Astrocyte of the spinal cord (primary cell): ENCODE measurements at places on chromosomes 1 and 21.

GRCh38 chr1:99645699-99646531 lies at the start of gene PALMD:
PALMD (plus strand) TSS chr1:99646113; CDS start chr1:99646318, 205 bp downstream.
- DNase-seq = no peak

DNA sequence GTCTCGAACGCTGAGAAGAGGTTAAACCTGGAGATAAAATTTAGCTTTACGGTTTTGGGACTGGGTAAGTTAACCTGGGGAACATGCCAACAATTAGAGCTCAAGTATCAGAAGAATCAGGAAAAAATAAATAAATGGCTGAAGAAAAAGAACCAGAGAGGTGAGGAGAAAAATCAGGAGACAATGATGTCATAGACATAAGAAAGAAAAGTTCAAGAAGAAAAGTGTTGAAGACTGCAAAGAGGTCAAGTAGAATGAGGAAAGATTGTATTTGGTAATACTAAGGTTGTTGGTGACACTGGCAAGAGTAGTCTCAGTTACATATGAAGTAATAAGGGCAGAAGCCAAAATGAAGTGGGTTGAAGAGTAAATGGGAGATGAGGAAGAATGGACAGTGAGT lies 26.0 kb downstream of the CDKN2C start:
- DNase-seq = no peak

DNA sequence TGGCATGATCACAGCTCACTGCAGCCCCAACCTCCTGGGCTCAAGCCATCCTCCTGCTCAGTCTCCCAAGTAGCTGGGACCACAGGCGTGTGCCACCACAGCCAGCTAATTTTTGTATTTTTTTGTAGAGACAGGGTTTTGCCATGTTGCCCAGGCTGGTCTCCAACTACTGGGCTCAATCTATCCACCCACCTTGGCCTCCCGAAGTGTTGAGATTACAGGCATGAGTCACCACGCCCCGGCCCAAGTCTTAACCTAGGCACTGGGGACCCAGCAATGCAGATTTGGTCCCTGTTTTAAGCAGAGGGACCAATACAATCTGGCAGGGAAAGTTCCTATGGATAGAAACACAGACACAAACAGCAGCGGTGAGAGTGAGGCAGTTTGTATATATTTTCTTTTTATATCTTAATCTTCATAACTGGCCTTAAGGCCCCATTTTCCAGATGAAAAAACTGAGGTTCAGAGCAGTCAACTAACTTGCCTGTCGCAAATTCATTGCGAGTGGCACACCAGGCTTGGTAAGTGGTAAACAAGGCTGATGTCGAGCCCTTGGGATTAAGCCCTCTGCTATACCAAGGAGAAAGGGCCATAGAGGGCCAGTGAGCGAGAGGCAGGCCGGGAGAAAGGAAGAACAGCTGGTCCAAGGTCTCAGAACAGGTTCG lies 77.8 kb upstream of the TINAGL1 start:
- DNase-seq = no peak

DNA sequence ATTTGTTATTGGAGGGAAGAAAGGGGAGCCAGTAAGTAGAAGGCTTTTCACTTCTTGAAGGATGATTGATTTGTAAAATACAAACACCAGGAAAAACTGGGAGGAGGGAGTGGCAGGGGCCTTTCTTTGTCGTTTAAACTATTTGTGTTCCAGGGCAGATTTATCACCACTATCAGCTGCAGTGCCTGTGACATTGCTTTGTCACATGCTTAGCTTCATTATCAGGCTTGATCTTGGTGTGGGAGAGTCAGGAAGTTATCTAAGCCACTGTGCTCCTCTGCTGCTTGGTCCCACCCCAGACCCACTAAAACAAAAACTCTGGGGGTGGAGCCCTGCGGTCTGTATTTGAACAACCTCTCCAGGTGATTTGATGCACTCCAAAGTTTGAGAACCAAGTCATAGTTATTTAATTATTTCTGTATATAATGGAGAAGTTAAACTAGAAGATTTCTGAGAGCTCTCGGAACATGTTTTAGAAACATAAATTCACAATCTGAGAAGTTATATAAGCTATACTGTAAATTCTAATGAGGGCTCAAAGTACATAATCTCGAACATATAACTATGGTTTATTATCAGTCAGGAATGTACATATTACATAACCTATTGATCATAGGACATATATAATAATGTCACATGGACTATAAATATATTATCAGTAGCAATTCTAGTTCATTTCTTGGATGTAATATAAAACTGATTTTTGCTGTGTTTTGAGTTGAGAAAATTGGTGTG lies 87.9 kb downstream of the CDC14A start:
- DNase-seq = no peak

DNA sequence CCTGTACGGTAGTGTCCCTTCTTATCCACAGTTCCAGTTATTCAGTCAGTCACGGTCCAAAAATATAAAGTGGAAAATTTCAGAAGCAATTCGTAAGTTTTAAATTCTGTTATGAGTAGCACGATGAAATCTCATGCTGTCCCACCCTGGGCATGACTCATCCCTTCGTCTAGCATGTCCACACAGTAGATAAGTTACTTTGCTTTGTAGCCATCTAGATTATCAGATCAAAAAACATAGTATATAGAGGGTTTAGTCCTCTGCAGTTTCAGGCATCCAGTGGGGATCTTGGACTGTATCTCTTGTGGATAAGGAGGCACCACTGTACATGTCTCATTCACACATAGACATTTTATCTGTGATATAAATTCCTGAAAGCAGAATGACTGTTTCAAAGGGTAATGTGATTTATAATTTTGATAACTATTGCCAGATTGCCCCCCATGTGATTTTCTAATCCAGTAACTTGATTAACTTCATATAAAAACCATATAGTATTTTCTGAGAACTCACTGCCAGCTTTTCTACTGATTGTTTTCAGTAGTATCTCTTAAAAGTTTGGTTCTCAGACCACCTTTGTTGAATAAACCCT lies 143.3 kb downstream of the DYRK1A start:
- DNase-seq = peak; percentile 48

- no peak for DNase-seq
Observed at GRCh38 chr1:94722181-94722580, 98.0 kb upstream of the SLC44A3 start.

DNA sequence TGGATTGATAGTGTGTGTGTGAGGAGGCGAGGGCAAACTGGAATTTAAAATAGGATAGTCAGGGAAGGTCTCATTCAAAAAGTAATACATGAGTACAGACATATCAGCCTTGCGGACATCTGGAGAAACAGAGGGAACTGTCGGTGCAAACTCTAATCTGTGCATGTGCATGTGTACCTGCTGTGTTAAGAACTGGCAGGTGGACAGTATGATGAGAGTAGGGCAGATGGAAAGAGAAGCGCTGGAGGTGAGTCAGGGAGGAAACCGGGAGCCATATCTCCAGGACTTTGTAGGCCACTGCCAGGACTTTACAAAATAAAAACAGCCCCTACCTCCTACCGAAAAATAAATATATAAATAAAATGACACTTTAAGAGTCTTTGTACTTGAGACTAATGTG lies 31.3 kb upstream of the MYBPHL start:
- DNase-seq = no peak

GRCh38 chr1:113146242-113147072 lies 73.5 kb downstream of the LRIG2 start:
- peak; percentile 32 for DNase-seq

GRCh38 chr1:168483539-168483938 lies 60.3 kb downstream of the XCL2 start:
- peak; percentile 65 for DNase-seq

DNA sequence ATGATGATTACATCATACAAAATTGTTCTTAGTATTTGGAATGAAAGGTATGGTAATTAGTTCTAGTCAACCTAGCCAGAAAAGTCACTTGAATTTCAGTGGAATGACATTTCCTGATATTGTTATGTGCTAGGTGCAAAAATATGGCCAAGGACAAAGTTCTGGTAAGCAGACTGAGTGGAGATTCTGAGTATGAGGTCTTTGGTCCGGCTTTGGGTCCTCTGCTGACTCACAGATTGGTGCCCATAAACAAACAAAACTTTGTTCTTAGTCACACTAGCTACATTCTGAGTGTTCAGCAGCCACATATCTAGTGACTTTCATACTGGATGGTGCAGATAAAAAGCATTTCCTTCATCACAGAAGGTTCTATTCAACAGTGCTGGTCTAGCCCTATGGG lies 206.1 kb downstream of the ZNF648 start:
- no peak for DNase-seq

DNA sequence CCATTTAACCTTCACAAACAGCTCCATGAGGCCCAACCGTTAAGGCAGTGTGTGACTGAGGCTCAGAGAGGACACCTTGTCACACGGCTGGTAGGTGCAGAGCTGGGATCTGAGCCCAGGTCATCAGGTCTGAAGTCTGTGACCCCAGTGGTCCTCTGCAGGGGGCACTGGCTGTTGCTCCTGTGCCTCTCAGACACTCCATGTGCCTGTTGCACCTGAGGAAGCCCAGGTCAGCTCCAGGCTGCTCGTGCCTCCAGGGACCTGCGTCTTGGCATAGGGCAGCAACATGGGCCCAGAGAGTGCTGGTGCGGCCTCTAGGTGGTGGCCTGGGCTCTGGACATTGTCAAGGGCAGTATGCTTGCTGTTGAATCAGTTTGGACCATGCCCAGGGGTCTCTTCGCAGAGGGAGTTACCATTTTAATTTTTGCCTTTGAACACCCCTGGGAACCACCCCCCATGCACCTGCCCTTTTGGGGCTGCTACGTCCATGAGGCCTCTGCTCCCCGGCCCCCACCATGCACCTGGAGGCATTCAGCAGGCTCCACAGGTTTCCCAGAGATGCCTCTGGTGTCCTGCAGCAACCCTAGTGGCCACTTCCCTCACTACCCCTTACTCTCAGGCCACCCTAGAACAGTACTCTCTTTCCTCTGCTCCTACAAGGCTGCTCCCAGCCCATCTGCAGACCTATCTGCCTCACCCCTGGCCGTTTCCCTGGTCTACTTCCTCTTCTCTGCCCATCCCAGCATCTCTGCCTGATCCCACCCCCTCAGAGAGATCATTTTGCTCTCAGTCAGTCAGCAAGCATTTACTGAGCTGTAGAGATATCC lies 25.2 kb upstream of the EPS8L3 start:
- no peak for DNase-seq

DNA sequence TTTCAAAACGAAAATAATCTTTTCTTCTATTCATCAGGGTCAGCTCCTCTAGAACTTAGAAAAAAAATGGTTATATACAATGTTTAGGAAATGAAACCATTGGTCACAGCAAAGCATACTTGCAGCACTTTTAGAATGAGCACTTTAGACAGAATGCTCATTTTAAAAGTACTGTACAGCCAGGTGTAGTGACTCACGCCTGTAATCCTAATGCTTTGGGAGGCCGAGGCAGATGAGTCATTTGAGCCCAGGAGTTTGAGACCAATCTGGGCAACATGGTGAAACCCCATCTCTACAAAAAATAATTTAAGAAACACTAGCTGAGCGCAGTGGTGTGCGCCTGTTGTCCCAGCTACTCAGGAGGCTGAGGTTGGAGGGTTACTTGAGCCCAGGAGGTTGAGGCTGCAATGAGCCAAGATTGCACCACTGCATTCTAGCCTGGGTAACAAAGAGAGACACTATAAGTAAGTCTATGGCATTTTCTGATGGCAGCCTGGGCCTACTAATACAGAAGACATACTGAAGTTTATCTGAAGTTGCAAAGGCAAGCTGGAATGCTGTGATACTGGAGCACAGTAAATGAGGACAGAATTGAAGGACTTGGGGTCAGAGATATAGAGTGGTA lies 48.9 kb upstream of the ZNF326 start:
- peak; percentile 47 for DNase-seq

- DNase-seq = peak; percentile 91
Observed at GRCh38 chr21:32520875-32521735, 64.2 kb downstream of the TCP10L start.

DNA sequence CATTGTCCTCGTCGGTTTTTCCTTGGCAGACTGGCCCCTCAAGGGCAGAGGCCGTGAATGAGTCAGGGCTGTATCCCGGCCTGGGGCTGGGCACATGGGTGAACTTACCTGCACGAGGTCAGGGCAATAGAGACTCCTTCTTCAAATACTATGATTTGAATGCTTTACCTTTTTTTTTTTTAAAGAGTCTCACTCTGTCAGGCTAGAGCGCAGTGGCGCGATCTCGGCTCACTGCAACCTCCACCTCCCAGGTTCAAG lies 5.0 kb downstream of the LAPTM5 start:
- no peak for DNase-seq

GRCh38 chr1:82160036-82160435 lies 359.3 kb downstream of the ADGRL2 start:
- peak; percentile 66 for DNase-seq

- DNase-seq = no peak
Observed at GRCh38 chr1:31726715-31727114, 22.9 kb upstream of the COL16A1 start.

GRCh38 chr1:113854234-113854633 lies 17.3 kb downstream of the PTPN22 start:
- no peak for DNase-seq

- DNase-seq = peak; percentile 34
Observed at GRCh38 chr1:41898191-41898713, 20.5 kb downstream of the HIVEP3 start.

DNA sequence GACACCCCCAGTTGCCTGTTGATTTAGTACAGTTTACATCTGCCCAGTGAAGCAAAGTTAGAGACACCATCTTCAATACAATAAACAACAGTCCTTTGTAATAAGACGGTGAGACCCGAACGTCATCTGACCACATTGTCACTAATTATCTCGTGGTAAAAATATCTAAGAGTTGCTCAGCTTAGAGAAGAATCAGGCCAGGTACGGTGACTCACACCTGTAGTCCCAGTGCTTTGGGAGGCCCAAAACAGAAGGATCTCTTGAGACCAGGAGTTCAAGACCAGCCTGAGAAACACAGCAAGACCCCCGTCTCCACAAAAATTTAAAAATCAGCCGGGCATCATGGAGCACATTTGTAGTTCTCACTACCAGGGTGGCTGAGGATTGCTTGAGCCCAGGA lies 53.5 kb downstream of the CD34 start:
- no peak for DNase-seq

GRCh38 chr1:203769505-203770343 lies 4.7 kb downstream of the LAX1 start:
- peak; percentile 90 for DNase-seq

- peak; percentile 59 for DNase-seq
Observed at GRCh38 chr1:35929730-35930592, 944 bp upstream of the AGO3 start.

- DNase-seq = peak; percentile 87
Observed at GRCh38 chr21:27734146-27734545, 767.3 kb upstream of the ADAMTS5 start.

GRCh38 chr1:200512191-200512590 lies 102.4 kb upstream of the ZNF281 start:
- DNase-seq = peak; percentile 82

DNA sequence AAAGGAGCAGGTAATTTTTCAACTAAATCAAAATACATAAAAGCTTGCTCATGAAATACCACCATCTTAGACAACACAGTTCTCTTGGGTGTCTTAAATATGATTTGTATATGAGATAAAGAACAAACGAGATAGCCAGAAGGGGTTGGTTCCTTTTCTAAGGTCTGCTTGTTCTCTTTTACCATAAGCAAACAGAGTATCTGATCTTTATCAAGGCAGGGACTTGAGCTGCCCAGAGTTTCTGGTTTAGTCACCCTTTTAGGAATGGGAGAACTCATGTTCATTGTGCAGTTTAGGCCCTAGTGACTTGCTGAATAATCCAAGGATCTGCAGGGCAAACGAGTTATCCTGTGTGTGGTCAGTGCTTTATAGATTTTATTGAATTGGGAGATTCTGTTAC lies 3.0 kb upstream of the SUCO start:
- no peak for DNase-seq

- DNase-seq = no peak
Observed at GRCh38 chr1:156933136-156933535, 12.7 kb downstream of the LRRC71 start.

GRCh38 chr1:234713859-234714258 lies 103.9 kb upstream of the IRF2BP2 start:
- DNase-seq = no peak
